ENCODE measurements at places on chromosomes 3 and 15. TPM values are rescaled to one million over a fixed set of nuclear protein-coding genes. Genes with fewer than 3 reads are reported as not detected.

DNA sequence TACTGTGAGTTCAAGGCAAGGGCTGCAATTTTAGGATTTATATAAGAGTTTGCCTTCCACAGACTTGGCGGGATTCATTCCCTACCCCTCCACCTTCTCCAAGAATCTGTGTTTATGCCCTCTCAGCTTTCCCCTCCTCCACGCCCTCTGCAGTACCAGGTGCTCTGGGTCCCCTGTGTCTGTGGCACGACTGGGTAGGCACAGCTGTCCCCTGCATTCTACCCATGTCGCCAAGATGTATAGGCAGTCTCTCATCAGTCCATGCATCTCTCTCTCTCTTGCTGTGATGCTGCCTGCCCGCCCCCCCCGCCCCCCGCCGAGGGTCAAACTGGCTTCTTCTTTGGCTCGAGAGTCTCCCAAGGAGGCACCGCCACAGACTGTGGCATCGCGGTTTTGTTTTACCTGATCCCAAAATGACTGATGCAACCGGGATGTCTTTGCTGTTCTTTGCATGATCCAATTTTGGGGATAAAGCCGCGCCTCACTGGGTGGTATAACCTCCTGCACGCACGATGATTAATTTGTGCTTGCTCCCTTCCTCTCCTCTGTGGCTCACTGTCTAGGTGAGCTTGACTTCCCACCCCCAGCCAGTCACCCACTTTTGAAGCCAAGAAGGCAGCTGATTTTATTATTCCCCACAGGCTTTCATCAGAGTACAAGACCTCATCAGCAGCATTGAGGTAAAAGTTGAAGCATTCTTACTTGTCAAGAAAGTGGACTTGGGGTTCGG lies 43.7 kb downstream of the EFCAB12 start:
- no peak overlapping the region for H3K4me3 ChIP-seq
- H3K4me1 ChIP-seq = peaks cover 17% of the 10 kb centered on the region
- H3K27me3 ChIP-seq = peaks cover 12% of the 10 kb centered on the region
- H3K36me3 ChIP-seq = peaks cover 27% of the 10 kb centered on the region
- no peak overlapping the region for H3K27ac ChIP-seq

DNA sequence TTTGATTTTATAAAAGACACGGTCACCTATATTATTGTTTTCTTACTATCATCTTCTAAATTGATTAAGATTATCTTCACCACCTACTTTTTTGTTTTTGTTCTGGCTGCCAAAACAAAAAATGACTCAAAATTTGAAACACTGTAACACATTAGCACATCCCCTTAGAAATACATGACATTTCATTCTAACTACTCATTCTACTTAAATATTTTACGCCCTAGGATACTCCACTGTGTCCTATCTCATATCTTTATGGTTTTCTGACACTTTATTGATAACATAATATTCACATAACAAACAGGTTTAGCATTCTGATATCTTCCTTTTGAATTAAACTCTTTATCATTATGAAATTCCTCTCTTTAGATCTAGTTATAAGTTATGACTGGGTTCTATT lies 656.2 kb downstream of the GBE1 start:
- H3K4me3 ChIP-seq = no peak overlapping the region
- H3K36me3 ChIP-seq = no peaks in the 10 kb centered on the region

DNA sequence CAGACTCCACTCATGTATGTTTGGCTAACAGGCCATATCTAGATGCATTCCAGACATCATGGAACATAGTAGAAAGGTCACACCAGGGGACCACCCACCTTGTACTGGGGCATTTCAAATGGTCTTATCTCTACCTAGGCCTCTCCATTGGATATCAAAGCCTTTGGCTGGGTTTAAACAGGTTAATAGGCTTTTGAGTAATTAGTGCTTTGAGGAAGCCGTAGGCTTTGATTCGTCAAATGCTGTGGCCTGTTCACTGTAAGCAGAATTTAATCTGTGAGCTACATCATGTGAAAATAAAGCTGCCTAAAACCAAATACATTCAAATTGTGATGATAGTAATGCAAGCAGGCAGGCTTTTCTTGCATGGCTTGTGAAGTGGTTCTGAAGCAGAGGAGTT lies 129.5 kb downstream of the ST8SIA2 start:
- H3K4me1 ChIP-seq = peaks cover 12% of the 10 kb centered on the region
- DNase-seq = no peak
- no peak overlapping the region for H3K27ac ChIP-seq
- no peak overlapping the region for H3K4me3 ChIP-seq

- DNase-seq = no peak
- H3K27ac ChIP-seq = no peak overlapping the region
- peaks cover 2% of the 10 kb centered on the region for H3K27me3 ChIP-seq
- no peak overlapping the region for H3K4me3 ChIP-seq
- no peaks in the 10 kb centered on the region for H3K36me3 ChIP-seq
Observed at GRCh38 chr3:183129243-183129642, 29.9 kb upstream of the MCCC1 start.

GRCh38 chr3:124935264-124935663 lies 713 bp upstream of the MUC13 start:
- H3K4me1 ChIP-seq = peaks cover 16% of the 10 kb centered on the region
- no peaks in the 10 kb centered on the region for H3K36me3 ChIP-seq
- H3K4me3 ChIP-seq = no peak overlapping the region
- peaks cover 4% of the 10 kb centered on the region for H3K27me3 ChIP-seq
- H3K27ac ChIP-seq = no peak overlapping the region

DNA sequence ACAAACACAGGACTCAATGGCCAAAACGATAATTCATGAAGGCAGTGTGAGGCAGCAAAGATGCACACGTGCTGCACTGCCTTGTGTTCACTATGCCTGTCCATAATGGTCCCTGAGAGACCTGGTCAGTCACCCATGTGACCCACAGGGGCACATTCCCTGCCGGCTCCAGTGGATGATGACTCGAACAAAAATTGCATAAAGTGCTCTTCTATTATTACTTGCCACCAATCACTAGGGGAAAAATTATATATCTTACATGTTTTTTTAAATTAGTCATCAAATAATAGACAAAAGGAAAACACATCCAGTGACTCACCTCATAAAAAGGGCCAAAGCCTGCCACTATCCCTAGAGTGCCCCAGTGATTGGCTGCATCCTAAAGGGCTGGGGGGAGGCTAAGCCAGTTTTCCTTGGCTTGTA lies 47.5 kb downstream of the UBP1 start:
- H3K27ac ChIP-seq = no peak overlapping the region
- peaks cover 2% of the 10 kb centered on the region for H3K27me3 ChIP-seq
- DNase-seq = no peak
- H3K4me1 ChIP-seq = no peaks in the 10 kb centered on the region

- H3K36me3 ChIP-seq = no peaks in the 10 kb centered on the region
- no peak overlapping the region for H3K4me3 ChIP-seq
- H3K27ac ChIP-seq = no peak overlapping the region
- peaks cover 43% of the 10 kb centered on the region for H3K4me1 ChIP-seq
- H3K27me3 ChIP-seq = no peaks in the 10 kb centered on the region
Observed at GRCh38 chr3:108157273-108157672, 65.0 kb downstream of the IFT57 start.

DNA sequence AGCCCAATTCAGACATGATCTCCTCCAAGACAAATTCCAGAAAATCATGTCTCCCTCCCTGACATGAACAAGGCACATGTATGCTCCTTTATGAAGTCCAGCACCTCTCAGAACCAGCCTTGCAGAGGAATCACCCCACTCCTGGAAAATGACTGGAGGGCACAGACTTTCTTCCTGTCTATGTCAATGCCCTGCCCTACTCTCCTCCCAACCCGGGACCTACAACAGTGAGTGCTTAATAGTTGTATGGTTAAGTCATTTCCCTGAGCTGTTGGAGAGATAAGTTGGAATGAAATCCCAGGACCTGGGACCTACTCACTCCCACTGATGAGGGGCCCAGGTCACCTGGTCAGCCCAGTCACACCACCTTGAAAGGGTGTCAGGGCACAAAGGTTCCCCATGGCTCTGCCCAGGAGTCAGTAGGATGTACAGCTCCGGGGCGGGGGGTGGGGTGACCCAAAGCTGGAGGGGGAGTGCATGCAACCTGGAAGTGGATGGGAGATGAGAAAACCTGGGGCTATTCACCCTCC lies 80.1 kb upstream of the HERC1 start:
- peaks cover 2% of the 10 kb centered on the region for H3K27me3 ChIP-seq
- no peak overlapping the region for H3K27ac ChIP-seq
- no peak for DNase-seq
- no peaks in the 10 kb centered on the region for H3K36me3 ChIP-seq

DNA sequence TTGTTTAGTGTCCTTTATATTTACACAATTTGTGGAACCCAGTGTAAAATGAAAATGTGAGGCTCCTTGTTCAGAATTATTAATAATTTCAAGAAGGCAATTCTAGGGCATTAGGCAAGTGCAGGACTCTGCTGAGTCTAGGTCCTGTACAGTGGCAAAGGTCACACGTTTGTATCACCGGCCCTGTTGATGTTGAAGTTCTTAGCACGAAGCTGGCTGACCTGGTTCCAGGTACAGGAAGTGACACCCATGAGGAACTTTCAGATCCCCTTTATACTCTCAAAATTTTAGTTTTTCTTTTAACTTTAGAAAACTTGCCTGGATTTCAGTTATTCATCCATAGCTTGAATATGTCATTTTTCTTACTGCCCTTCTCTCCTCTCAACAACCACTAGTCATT lies 349.4 kb downstream of the CNTN6 start:
- H3K4me1 ChIP-seq = no peaks in the 10 kb centered on the region
- no peaks in the 10 kb centered on the region for H3K36me3 ChIP-seq
- H3K27ac ChIP-seq = no peak overlapping the region

DNA sequence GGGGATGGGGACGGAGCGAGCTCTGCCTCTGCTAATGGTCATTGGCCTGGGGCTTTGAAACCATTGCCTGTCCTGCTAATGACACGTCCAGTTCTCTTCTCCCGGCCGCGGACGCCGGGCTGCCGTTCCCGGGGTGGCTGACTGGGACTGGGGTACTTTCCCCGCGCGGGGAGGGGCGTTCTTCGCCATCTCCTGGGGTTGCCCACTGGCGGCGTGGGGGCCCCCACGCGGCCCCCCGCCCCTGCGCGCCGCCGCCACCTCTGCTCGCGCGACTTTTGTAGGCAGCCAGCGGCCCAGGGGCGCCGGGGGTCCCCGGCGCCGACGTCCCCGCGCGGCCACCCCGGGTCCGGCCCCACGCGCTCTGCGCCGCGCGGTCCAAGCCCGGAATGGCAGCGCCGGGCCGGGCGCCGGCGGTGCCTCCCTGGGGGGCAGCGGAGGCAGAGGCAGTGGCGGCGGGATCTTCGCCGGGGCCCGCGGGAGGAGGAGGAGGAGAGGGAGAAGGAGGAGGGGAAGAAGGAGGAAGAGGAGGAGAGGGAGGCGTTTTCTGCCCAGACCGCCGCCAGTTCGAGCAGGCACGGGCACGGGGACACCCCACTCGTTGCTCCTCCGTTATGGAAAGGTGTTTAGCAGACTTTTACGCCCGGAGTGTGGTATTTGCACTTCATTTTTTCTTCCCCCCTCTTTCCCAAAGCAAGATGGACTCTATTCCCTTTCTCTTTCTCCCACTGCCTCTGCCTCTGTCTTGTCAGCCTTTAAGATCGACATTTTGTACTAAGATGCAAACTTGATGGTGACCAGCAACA lies 2.3 kb downstream of the BBX start:
- peak overlapping the region; percentile 99 for H3K4me3 ChIP-seq
- DNase-seq = peak; percentile 55
- peaks cover 11% of the 10 kb centered on the region for H3K36me3 ChIP-seq
- H3K27me3 ChIP-seq = peaks cover 5% of the 10 kb centered on the region
- H3K27ac ChIP-seq = peak overlapping the region; percentile 76

GRCh38 chr15:76071806-76072205 lies 12.0 kb downstream of the TMEM266 start:
- DNase-seq = no peak
- peaks cover 5% of the 10 kb centered on the region for H3K36me3 ChIP-seq
- peaks cover 12% of the 10 kb centered on the region for H3K4me1 ChIP-seq
- no peak overlapping the region for H3K4me3 ChIP-seq

DNA sequence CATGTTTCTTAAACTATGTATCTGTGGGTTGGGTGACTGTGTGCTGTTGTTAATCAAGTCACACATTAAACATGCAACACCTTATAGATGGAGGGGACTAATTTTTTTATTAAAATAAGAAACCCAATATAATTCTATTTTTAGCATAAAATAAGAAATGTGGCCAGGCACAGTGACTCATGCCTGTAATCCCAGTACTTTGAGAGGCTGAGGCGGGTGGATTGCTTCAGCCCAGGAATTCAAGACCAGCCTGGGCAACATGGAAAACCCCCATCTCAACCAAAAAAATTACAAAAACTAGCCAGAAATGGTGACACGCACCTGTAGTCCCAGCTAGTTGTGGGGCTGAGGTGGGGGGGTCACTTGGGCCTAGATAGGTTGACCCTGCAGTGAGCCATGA lies 1021.0 kb downstream of the EPHA3 start:
- H3K27me3 ChIP-seq = no peaks in the 10 kb centered on the region
- H3K27ac ChIP-seq = no peak overlapping the region
- no peaks in the 10 kb centered on the region for H3K36me3 ChIP-seq
- H3K4me3 ChIP-seq = no peak overlapping the region
- DNase-seq = no peak
- H3K4me1 ChIP-seq = no peaks in the 10 kb centered on the region

GRCh38 chr15:47870300-47870955 lies 153.1 kb downstream of the SEMA6D start:
- H3K4me3 ChIP-seq = no peak overlapping the region
- DNase-seq = no peak
- H3K4me1 ChIP-seq = no peaks in the 10 kb centered on the region
- H3K36me3 ChIP-seq = no peaks in the 10 kb centered on the region
- H3K27ac ChIP-seq = no peak overlapping the region

DNA sequence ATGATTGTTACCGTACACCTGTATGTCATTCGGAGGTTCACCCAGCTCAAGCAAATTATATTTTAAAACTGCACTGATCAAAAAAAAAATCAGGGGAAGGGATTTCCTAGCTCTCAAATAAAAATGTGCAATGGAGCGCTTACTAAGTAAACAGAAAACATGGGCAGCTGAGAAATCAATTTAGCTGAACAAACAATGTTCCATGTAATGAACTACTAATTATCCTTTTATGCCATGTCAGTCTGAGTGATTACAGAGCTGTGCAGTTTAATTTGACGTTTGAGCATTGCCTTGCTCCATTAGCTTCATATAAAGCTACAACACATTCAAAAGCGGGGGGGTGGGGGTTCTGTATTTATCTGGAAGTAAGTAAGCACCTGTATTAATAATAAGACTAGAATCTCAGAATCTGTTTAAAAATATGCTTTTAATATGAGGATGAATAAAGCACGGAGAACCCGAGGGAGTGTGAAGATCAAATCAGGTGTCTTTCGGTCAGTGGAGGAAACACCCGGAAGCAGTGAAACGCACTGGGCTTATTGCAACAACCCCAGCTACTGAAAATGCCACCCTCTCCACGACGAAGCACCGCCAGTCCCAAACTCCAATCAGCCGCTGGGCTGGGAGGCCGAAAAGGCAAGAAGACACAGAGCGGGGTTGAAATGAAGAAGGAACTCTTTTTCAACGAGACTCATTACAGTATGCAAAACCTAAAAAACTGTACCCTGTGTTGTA lies 196.5 kb upstream of the ATP11B start:
- peaks cover 3% of the 10 kb centered on the region for H3K4me1 ChIP-seq
- H3K4me3 ChIP-seq = no peak overlapping the region
- H3K36me3 ChIP-seq = no peaks in the 10 kb centered on the region
- no peak overlapping the region for H3K27ac ChIP-seq

FGF7 gene
- 0.23 TPM for total RNA-seq

ADAMTS9 gene
- 261 TPM for total RNA-seq

NTRK3 gene
- total RNA-seq = 6.4 TPM

EHHADH gene
- total RNA-seq = 6.8 TPM

GPR160 gene
- 14.6 TPM for total RNA-seq

RLBP1 gene
- total RNA-seq = not detected

LYZL4 gene
- not detected for total RNA-seq

Measured in endothelial cell (in vitro differentiated cells).